ENCODE measurements at places on chromosomes 1 and 21. TPM values are rescaled to one million over a fixed set of nuclear protein-coding genes. Genes with fewer than 3 reads are reported as not detected.

The SHCBP1L gene
- not detected for polyA plus RNA-seq

The LINGO4 gene
- polyA plus RNA-seq: not detected

The LCE6A gene
- polyA plus RNA-seq: not detected

The OR6F1 gene
- not detected for polyA plus RNA-seq

The MTARC2 gene
- polyA plus RNA-seq: 16.3 TPM

The AIRE gene
- 0.37 TPM for polyA plus RNA-seq

The EDN2 gene
- 0.17 TPM for polyA plus RNA-seq

The GJA9 gene
- not detected for polyA plus RNA-seq

The SF3B4 gene
- polyA plus RNA-seq: 22.6 TPM

The AVPR1B gene
- not detected for polyA plus RNA-seq

The CD52 gene
- polyA plus RNA-seq: 1,597 TPM

The SPOCD1 gene
- 0.25 TPM for polyA plus RNA-seq

The RNU1-4 gene
- not detected for polyA plus RNA-seq

The HS2ST1 gene
- 4.6 TPM for polyA plus RNA-seq

The FMO3 gene
- polyA plus RNA-seq: not detected

The IFNLR1 gene
- 16.0 TPM for polyA plus RNA-seq

The ZNF683 gene
- polyA plus RNA-seq: 0.46 TPM

The RGS13 gene
- polyA plus RNA-seq: 0.20 TPM
